CD14-positive monocyte (primary cell): ENCODE measurements at places on chromosomes 6 and 20. TPM values are rescaled to one million over a fixed set of nuclear protein-coding genes. Genes with fewer than 3 reads are reported as not detected.

IMPG1 gene
- polyA plus RNA-seq = not detected

DEFB115 gene
- not detected for polyA plus RNA-seq

POU5F1 gene
- polyA plus RNA-seq = 0.20 and 0.39 TPM in 2 replicates

RAMACL gene
- 0.11 TPM for polyA plus RNA-seq

GFOD1 gene
- polyA plus RNA-seq = 5.4 and 8.7 TPM in 2 replicates

TBX18 gene
- polyA plus RNA-seq = not detected

TAB2 gene
- polyA plus RNA-seq = 3.1 TPM

MUC21 gene
- not detected in 2 replicates for polyA plus RNA-seq

BPIFB4 gene
- not detected for polyA plus RNA-seq

PCED1A gene
- polyA plus RNA-seq = 10.2 TPM

PHF1 gene
- 47.5 and 90.2 TPM in 2 replicates for polyA plus RNA-seq

RAET1E gene
- not detected for polyA plus RNA-seq

RNF39 gene
- not detected for polyA plus RNA-seq

KCNK16 gene
- polyA plus RNA-seq = not detected

RAB44 gene
- 17.1 and 18.0 TPM in 2 replicates for polyA plus RNA-seq

FNDC1 gene
- not detected for polyA plus RNA-seq

GHRH gene
- polyA plus RNA-seq = not detected in 2 replicates

ZNF133 gene
- 1.7 TPM for polyA plus RNA-seq

MYT1 gene
- not detected for polyA plus RNA-seq

TCFL5 gene
- 1.7 and 3.5 TPM in 2 replicates for polyA plus RNA-seq

DCBLD1 gene
- polyA plus RNA-seq = 2.0 and 2.9 TPM in 2 replicates

CDS2 gene
- 12.4 and 28.6 TPM in 2 replicates for polyA plus RNA-seq

CEP43 gene
- 3.8 TPM for polyA plus RNA-seq

WFDC12 gene
- not detected in 2 replicates for polyA plus RNA-seq

MYL9 gene
- 0.19 TPM in 1 of 2 replicates, not detected in the other for polyA plus RNA-seq

TFAP2C gene
- not detected for polyA plus RNA-seq

RUNX2 gene
- polyA plus RNA-seq = 2.5 TPM

NKX2-2 gene
- not detected for polyA plus RNA-seq

RIMS1 gene
- not detected in 2 replicates for polyA plus RNA-seq

SLC22A2 gene
- not detected for polyA plus RNA-seq

SNAP25 gene
- not detected in 2 replicates for polyA plus RNA-seq

FAM217A gene
- not detected for polyA plus RNA-seq

TOMM6 gene
- 257 and 271 TPM in 2 replicates for polyA plus RNA-seq

HMGN3 gene
- polyA plus RNA-seq = 106 TPM

ADGRB3 gene
- polyA plus RNA-seq = 0.23 TPM

CRISP3 gene
- not detected for polyA plus RNA-seq

SLC22A16 gene
- polyA plus RNA-seq = 4.0 TPM

CCN5 gene
- not detected for polyA plus RNA-seq

LRRC73 gene
- not detected for polyA plus RNA-seq

HLA-DQA2 gene
- 53.5 and 69.7 TPM in 2 replicates for polyA plus RNA-seq

INSM1 gene
- not detected for polyA plus RNA-seq

PACSIN1 gene
- polyA plus RNA-seq = not detected in 2 replicates

FNDC11 gene
- polyA plus RNA-seq = not detected

EEF1A2 gene
- not detected for polyA plus RNA-seq

COL21A1 gene
- polyA plus RNA-seq = not detected

TFAP2A gene
- polyA plus RNA-seq = not detected

PRL gene
- not detected for polyA plus RNA-seq

IL17A gene
- polyA plus RNA-seq = not detected

OXT gene
- polyA plus RNA-seq = not detected

TTK gene
- not detected for polyA plus RNA-seq
